ENCODE measurements at places on chromosomes 5 and 9.

GRCh38 chr9:1673300-1673699, 341.8 kb upstream of the SMARCA2 start:
- no peak for DNase-seq

GRCh38 chr9:35606138-35606504, 1.1 kb downstream of the TESK1 start:
- DNase-seq = no peak

- no peak for DNase-seq
These were observed 83.0 kb downstream of the TMEM174 start for GRCh38 chr5:73256012-73256411.

DNA sequence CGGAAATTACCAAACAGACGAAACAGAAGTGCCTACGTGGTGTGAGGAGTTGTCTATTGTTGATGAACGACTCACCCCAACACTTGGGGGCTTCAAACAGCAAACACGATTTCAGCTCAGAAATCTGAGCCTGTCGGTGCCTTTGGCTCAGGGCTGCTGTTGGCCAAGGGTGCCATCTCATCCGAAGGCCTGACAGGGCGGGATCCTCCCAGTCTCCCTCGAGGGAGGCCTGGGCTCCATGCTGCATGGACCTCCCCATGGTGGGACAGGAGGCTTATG, 1.3 kb downstream of the LRRC14B start:
- DNase-seq = no peak

DNA sequence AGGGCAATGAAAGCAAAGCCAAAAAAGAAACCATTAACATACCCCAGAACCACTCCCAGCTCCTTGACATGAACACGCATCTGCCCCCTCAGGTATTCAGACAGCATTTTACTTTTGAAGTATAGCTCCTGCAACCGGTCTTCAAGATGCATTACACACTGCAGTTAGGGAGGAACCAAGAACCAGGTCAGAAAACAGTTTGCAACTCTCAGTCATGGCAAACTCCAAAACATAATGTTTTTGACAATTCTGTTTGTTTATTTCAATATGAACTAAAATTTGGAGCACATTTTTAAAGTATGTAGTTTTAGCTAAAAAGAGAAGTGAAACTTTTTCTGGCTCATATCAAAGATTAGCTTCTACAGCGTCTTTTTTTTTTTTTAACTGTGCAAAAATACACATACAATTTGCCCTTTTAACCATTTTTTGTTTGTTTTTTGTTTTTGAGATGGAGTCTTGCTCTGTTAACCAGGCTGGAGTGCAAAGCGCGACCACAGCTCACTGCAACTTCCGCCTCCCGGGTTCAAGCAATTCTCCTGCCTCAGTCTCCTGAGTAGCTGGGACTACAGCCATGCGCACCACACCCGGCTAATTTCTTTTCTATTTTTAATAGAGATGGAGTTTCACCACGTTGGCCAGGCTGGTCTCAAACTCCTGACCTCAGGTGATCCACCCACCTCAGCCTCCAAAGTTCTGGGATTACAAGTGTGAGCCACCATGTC, 12.2 kb upstream of the RAPGEF6 start:
- DNase-seq = no peak

GRCh38 chr9:83155733-83156132, 92.8 kb upstream of the RASEF start:
- no peak for DNase-seq

GRCh38 chr5:17370651-17371050, 127.4 kb upstream of the TAF11L2 start:
- DNase-seq = no peak

DNA sequence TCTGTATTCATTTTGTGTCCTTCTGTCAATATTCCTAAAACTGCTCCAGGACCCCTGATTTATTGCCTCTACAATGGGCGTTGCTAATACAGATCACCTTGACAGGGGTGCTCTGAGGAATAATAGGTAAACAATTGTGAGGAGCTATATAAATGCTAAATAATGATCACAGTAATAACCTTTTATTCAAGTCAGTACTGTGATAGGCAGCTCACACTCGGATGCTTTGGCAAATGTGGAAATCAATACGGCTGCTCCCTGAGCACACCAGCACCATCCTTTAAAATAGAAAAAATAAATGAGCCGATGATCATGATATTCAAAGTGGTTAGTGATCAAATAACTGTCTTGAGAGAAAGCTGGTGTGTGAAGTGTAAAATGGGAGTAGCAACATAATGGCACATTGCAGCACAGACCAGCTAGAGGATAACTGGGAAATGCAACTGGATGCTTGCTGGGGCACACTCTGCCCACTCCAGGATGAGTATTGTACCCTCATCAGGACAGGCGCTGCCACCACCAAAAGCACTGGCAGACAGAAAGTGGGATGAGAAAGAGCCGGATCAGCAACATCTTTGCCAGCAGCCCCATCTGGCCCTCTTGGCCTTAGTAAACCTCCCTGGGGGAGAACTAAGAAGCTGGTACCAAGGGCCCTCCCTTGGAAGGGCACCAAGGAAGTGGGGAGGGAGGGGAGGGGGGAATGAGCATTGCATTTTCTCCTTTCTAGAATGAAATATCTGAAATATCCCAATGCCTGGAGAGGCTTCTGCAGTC, 69.4 kb upstream of the SPATA31D4 start:
- DNase-seq = no peak

GRCh38 chr9:14311171-14311949, 2.6 kb downstream of the NFIB start:
- no peak for DNase-seq

DNA sequence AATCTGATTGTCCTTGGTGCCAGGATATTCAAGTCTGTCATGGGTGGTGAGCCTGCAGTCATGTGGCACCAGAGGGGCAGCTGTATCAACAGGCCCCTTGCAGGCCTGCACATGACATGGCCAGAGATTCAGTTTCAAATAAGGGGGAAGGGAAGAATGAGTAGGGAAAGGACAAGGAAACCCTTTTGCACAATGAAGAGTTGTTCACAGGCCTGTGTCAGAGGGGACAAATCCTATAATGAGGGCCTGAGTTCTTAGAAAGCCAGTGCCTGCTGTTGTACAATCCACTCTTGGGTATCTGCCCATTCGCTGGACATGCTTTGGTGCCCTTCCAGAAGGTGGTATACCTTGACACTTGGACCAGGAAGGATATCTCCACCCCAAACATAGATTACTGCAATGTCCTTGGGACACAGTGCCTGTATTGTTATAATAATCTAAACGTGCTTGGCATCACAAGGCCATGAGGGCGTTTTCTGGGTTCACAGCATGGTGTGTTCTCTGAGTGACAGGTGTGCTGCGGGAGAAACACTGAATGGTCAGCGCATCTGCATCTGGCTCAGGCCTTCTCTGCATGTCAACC, 1.9 kb upstream of the TMEM171 start:
- DNase-seq = no peak

DNA sequence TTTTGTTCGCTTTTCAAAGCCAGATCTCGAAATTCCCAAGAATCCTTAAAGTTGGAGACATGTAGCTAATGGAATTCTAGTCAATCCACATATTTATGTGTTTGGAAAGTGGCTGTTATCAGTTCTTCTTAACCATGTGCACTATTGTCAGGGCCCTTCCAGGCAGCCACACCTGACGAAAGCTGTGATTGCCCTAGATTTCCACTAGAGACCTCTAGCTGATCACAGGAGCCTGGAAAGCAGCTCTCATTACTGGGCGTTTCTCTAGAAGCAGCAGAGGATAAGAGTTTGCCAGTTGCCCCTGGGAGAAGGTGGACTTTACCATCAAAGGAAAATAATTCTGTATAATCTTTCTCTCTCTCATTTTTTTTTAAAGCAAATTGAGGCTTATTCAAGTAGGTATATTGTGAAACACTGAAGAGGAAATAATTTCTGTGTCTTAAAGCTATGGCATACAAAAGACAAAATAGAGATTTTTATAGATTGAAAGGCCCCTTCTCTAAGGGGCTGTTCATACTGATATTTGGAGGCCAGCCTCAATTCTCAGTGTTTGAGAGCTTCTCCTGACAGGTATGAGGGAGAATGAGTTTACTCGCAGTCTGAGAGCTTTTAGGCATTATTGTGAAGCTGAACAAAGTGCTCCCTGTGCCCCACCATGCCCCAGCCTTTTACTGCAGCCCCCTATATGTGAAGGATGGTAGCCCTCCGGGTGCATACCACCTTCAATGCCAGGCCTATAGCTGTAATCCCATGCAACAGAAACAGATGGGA, 405.4 kb upstream of the ACTBL2 start:
- no peak for DNase-seq

DNA sequence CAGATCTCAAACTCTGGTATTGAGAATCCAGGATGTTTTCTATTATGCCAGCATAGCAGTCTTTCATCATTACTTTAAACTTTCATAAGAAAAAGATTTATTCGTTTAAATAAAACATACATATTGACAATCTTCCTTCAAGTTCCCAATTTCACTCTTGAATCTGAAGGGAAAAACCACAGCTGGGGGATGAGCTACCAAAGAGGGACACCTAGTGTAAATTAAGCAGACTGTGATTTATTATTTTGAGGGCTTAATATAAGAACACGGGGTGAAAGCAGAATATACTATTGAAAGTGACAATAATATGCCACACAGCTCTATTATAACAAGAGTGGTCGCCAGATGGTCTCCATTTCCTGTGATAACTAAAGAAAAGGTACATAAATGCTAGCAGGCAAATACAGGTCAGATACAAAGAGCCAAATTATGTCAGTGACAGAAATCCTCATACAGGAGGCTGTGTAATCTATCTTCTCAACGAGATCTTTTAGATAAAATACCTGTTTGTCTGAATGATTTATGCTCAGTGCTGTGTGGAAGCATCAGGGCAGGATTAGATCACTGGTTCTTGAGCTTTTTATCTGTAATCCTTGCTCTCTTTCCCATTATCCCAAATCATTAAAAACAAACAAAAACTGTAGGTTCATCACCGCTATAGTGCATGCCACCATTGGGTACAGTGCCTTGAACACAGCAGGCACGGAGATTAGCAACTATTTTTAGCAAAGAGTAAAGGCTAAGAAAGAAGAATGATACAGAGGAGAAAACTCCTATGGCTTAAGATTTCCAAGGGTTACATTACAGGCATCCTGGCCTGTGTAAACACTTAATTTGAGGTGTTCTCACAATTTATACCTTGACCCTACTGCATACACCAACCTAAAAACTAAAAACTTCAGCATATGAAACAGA, 116.6 kb downstream of the DROSHA start:
- DNase-seq = no peak

GRCh38 chr9:129422032-129422842, 198.7 kb downstream of the C9orf50 start:
- no peak for DNase-seq

DNA sequence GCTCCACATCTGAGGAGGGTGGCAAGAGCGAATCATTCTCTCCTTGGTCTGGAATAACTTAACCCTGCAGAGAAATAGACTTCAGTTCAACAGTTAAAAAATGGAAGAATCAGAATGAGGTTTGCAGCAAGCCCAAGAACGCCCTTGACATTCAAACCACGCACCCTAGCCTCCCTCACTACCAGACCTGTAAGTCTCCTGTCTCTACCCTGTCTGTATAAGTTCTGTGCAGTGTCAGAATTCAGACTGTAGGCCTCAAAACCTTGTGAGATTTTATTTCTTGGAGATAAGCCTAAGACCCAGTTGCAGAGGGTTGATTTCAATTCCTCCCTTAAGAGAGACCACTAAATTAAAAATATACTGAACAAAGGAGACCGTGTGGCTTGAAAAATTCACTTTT, 35.8 kb upstream of the PLPP1 start:
- DNase-seq = no peak

DNA sequence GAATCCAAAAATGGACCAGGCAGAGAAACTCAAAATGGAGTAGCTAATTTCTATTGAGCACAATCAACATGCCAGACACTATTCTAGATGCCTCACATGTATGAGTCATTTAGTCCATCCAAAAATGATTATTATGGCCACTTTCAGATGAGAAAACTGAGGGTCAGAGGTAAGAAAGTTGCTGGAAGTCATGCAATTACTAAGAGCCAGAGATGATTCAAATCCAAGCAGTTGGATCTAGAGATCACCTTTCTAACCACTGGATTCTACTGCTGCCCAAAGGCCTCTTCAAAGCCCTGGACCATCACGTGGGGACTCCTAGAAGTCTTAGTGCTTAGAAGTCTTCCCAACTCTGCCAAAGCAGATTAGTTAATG, 51.8 kb upstream of the HMHB1 start:
- DNase-seq = no peak

- DNase-seq = no peak
These were observed 89.2 kb downstream of the PPIC start for GRCh38 chr5:122947372-122947771.

DNA sequence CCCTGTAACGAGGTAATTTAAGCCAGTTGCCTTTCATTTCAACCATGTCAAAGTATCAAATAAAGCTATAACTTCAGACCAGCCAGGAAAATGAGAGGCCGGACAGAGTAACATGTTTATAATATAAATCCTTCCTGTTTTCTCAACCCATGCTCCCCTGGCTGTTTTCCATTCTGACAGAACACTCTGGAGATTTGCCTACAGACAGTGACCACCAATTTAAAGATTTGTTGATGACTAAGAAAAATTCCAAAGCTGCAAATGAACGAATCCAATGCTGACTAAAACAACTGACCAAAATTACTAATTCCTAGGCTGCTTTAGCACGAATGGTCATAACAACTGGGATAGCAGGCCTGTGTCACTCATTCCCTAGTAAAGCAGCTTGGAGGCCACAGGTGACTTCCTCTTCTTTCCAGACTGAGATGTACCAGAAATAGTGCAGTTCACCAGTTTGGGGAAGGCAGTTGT, 141.4 kb downstream of the AOPEP start:
- no peak for DNase-seq

- no peak for DNase-seq
These were observed 1.0 kb upstream of the TSLP start for GRCh38 chr5:111070272-111071134.

DNA sequence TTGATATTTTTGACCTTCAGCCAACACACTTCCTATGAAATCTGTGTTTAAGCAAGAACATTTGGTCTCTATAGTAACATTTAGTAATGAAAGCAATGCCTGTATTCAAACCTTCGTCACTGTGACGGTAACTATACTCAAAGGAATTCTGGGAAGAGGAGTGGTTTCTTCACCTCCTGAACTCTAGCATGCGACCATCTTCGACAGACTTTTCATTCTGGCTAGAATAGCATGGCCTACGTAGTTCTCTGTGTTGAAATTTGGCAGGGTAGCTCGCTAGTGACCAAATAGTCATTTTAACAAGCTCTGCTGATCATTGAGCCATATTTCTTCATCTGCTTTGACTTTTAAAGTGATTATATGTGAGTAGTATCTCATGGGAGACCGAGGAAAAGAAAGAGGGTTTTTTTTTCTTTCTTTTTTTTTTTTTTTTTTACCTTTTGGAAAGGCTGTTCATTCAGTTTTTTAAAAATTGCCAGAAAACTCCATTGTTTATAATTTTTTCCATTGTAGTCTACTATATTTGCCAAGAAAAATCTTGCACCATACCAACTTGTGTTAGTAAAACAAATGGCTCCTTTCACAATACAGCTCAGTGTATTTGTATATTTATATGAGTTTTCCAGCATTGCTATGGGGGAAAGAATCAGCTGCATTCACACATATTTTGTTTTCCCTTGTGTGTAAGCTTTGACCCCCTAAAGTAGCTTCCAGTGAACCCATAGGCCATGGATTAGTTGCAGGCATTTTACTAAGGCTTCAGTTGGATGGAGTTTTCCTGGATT, 166.8 kb downstream of the NNT start:
- no peak for DNase-seq

GRCh38 chr5:123752552-123753179, 240.7 kb downstream of the CSNK1G3 start:
- no peak for DNase-seq
